Muscle of leg (tissue), 16 donors: ENCODE measurements at places on chromosomes 16 and 17.

DNA sequence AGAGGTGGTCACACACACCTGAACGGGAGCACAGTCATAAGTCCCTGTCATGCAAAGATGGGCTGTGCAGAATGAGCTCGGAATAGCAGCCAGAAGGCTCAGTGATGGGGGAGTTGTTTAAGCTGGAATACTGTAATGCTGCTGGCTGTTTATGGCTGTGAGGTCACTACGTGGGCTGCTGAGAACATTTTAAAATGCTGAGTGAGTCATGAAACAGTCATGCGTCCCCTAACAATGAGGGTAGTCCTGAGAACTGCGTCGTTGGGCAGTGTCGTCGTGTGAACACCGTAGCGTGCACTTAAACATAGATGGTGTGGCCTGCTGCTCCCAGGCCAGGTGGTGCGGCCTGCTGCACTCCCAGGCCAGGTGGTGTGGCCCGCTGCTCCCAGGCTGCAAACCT lies 39.7 kb downstream of the TBCD start:
- peak; percentile 46 for DNase-seq

- no peak for DNase-seq
Observed at GRCh38 chr17:45648642-45649041, 135.5 kb upstream of the CRHR1 start.

DNA sequence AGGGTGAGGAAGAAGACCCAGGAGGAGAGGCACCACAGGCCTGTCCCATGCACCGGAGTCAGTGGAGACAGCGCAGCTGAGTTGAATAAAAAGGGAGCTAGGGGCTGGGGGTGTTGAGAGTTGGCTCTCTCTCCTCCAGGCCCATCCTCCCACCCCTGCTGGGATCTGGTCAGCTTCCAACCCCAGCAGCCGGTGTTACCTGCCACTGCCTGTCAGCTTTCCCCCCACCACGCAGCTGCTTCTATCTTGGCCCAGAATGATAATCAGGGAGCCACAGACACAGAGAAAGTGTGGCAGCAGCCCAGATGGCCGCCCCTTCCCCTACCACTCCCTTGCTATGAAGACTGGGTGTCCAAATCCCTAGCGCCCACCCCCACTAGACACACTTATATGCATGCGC lies 120.6 kb upstream of the RPL38 start:
- DNase-seq = peak; percentile 42

- no peak for DNase-seq
Observed at GRCh38 chr17:60851181-60851580, 173.5 kb downstream of the BCAS3 start.

DNA sequence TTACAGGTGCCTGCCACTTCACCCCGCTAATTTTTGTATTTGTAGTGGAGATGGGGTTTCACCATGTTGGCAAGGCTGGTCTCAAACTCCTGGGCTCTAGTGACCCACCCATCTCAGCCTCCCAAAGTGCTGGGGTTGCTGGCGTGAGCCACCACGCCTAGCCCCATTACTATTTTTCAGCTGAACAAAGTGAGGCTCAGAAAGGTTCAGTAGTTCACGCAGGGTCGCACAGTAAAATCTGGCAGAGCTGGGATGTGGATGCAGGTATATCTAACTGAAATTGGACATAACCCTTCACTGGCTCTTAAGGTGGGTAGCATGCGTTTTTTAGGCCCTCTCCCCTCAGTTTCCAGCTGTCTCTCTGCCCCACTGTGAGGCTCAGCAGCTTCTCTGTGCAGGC lies 7.2 kb downstream of the AQP8 start:
- DNase-seq = no peak

GRCh38 chr17:44926821-44927525 lies 11.7 kb upstream of the GFAP start:
- no peak for DNase-seq

- DNase-seq = no peak
Observed at GRCh38 chr17:34206569-34206968, 48.5 kb upstream of the CCL2 start.

GRCh38 chr16:51988977-51989376 lies 558.0 kb downstream of the TOX3 start:
- DNase-seq = no peak

DNA sequence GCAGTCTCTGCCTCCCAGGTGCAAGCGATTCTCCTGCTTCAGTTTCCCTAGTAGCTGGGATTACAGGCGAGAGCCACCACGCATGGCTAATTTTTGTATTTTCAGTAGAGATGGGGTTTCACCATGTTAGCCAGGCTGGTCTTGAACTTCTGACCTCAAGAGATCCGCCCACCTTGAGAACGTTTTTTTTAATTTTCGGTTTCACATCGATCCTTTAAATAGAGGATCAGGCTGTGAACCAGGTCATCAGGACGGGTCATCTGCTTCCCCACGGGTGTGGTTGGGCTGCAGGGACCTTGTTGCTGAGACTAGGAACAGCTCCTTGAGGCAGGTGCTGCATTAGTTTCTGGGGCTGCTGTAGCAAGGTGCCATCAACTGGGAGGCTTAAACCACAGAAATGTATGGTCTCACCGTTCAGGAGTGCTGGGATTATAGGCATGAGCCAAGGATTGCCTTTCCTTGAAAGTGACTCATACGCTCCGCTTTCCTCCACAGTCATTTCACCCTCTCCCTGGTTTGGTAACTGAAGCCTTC lies 7.9 kb upstream of the NAGPA start:
- no peak for DNase-seq
